ENCODE measurements at places on chromosomes 7 and 10.
A peak's percentile ranks its signal among the peaks of the same experiment; 100 is the strongest.

GRCh38 chr10:22226599-22226998, 8.8 kb upstream of the EBLN1 start:
- no peak for DNase-seq

DNA sequence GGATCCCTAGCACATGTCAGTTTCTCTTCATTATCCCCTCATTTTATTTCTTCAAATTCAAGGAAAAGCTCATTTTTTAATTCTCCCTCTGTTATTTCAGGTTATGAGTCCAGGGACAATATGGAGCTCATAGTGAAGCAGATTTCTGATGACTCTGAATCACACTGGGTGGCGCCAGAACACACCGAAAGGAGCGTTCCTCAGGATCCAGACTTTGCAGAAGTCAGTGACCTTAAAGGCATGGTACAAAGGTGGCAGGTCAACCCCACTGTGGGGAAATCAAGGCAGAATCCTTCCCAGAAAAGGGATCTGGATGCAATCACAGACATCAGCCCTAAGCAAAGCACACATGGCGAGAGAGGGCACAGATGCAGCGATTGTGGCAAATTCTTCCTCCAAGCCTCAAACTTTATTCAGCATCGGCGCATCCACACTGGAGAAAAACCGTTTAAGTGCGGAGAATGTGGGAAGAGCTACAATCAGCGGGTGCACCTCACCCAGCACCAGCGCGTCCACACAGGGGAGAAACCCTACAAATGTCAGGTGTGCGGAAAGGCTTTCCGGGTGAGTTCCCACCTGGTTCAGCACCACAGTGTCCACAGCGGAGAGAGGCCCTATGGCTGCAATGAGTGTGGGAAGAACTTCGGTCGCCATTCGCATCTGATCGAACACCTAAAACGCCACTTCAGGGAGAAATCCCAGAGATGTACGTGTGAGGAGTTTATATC, 21.4 kb downstream of the ZKSCAN5 start:
- DNase-seq = peak; percentile 38

- DNase-seq = peak; percentile 66
Measured at GRCh38 chr10:63376560-63377304, 89.0 kb downstream of the JMJD1C start.

DNA sequence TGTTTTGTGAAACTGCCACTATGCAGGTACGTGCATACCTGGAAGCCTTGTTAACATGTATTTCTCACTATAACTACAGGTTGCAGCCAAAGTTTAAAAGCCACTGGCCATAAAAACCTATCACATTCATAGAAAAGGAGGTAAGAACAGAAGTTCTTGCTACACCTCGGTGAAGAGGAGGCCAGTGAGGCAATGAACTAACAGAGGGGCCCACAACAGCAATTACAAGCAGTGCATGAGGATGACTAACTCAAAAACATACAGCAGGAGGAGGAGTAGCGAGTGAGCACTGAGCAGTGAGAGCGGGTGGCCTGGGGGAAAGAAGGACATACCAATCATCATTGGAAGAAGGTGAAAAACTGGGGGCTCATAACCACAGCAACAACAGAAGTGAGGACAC, 51.6 kb downstream of the NUDCD3 start:
- no peak for DNase-seq

DNA sequence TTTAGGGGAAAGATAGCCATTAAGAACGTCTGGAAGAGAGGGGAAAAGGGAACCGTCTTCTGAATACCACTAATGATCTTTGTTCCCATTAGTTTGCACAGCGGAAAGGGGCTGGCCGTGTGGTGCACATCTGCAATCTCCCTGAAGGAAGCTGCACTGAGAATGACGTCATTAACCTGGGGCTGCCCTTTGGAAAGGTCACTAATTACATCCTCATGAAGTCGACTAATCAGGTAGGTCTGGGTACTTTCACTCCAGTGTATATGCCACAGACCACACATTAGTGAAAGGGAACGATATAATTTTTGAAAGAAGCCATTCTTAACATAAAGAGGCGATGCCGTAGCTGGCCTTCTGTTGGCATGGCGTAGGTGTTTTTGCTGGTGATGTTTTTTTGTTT, 74.3 kb upstream of the PDCD4 start:
- DNase-seq = no peak

- DNase-seq = no peak
Measured at GRCh38 chr7:111006040-111006439, 84.9 kb upstream of the LRRN3 start.

DNA sequence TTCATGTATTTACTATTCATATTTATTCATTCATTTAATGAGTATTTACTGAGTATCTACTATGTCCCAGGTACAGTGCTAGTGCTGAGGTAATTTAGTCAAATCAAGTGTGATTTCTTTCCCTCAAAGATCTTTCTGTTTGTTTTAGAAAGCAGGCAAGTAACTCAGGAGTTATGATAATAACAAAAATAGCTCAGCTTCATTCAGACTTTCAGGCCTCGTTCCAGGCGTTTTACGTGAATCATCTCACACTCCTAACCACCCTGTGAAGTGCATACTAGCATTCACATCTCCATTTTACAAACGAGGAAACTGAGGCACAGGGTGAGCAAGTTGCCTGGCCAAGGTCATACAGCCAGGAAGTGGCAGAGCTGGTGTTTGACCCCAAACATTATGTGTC, 468.7 kb upstream of the C7orf33 start:
- no peak for DNase-seq

- no peak for DNase-seq
Measured at GRCh38 chr7:130875-131780, 61.2 kb upstream of the FAM20C start.

GRCh38 chr10:66927971-66928770, 2.3 kb downstream of the LRRTM3 start:
- no peak for DNase-seq

DNA sequence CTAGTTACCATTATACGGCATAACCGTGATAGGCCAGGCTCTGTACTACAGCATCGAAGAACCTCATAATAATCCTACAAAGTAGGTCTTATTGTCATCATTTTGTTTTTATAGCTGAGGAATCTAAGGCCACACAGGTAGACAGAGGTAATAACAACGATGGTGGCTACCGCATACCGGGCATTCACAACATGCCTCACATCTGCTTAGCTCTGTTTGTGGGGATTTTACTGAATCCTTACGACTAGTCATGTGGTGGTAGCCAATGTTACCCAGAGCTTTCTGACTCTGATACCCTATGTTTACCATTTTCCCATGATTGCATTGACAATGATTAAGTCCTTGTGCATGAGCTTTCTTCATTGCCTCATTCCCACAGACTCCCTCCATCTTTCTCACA, 269.4 kb downstream of the TCF7L2 start:
- DNase-seq = no peak

GRCh38 chr7:44697136-44698045, 51.3 kb upstream of the ZMIZ2 start:
- no peak for DNase-seq

DNA sequence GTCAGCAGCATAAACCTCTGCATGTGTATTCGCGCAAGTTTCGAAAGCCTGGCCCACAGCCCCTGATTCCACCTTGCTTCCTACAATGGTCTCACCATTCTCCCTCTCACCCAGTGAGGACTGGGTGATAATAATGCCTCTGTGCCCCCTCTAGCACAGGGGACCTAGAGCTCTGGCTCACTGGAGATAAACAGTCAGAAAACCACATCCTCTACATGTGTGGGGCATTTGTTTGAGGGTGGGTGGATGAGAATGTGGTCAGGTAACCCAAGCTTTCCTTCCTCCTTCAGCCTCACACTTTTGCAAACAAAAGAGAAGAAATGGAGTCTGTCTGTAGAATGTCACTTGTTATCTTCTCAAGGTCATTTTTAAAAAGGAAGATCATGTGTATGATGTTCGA, 373.5 kb downstream of the KCNMA1 start:
- DNase-seq = no peak

DNA sequence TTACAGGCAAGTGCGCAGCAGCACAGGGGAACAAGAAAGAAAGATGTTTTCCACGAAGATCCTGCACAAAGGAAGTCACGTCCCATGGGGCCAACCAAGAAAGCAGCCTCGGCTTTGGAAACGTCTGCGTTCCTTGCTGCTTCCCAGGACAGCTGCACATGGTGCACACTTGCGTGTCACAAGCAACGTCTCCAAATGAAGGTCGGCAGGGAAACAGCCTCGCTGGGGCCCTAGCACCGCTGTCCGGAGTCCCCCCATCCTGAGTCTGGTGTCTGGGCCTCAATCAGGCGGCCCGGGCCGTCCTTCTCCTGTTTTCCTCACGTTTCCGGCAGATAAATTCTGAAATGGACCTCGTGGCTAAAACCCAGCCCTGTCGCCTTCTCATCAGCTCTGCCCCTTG, 206.2 kb downstream of the DIP2C start:
- DNase-seq = no peak

DNA sequence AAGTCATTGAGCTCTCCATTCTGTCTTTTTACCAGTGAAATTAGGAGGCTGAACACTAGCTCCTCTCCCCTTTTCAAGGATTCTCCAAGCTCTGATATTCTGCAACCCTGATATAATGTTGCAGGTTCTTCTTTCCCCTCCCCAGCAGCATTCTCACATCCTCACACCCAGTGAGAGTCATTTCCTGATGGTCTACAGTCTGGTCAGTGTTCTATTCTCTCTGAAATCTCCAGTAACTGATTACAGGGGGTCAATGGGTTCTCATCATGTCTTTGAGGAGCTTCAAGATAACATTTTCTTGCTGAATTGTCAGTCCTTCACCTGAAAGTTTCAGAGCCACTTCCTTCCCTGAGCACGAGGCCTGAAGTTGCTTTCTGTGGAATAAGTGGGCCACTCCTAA, 299.4 kb downstream of the PTEN start:
- DNase-seq = peak; percentile 38

- no peak for DNase-seq
Measured at GRCh38 chr10:15896654-15897053, 36.3 kb upstream of the MINDY3 start.

GRCh38 chr10:80453842-80454512, at the start of gene TSPAN14:
Gene TSPAN14 (plus strand): TSS chr10:80454310. CDS start chr10:80489234, 34,924 bp downstream.
- peak; percentile 82 for DNase-seq

GRCh38 chr7:48171202-48171601, at the start of gene ABCA13:
Gene ABCA13 (plus strand): TSS chr7:48171458. CDS start chr7:48171484, 26 bp downstream.
- no peak for DNase-seq

DNA sequence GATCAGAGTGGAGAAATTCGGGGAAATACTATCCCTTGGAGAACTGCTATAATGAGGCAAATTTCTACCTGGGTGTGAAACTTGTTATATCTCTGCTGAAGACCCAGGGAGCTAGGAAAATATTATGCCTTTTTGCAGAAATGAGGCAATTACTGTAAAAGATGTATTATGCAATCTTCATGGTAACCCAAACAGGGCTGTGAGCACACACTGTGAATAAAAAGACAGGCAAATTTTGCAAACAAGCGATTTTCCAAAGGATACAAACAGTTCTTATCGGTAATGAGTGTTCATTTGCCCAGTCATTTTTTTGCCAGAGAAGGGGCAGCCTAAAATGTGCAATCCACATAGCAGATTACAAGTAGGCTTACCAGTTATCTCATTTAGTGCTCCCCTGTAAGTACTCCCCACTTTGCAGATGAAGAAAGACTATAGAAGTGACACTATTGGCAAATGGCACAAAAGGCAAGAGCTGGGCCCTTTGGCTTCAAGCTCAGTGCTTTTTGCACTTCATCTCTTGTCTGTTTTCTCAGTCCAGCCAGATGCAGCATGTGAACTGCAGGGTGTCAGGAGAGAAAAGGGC, 205.8 kb downstream of the HECW1 start:
- no peak for DNase-seq

DNA sequence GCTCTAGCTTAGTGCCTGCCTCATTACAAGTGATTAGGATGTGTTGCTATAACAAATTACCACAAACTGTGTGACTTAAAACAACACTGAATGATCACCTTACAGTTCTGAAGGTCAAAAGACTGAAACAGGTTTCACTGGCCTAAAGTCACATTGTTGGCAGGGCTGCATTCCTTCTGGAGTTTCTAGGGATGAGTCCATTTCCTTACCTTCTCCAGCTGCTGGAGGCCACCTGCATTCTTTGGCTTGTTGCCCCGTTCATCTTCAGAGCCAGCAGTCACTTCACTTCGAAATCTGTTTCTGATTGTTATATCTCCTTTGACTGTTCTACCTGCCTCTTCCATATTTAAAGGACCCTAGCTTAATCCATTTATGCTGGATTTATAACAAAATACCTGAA, 69.4 kb upstream of the MTPN start:
- no peak for DNase-seq

GRCh38 chr10:29746080-29746797, 111.5 kb upstream of the SVIL start:
- DNase-seq = no peak

GRCh38 chr7:303884-304573, 14.1 kb downstream of the FOXL3 start:
- no peak for DNase-seq

GRCh38 chr10:114758331-114758730, 63.2 kb upstream of the FHIP2A start:
- DNase-seq = no peak

- DNase-seq = no peak
Measured at GRCh38 chr10:13672548-13672947, 85.8 kb downstream of the PRPF18 start.

DNA sequence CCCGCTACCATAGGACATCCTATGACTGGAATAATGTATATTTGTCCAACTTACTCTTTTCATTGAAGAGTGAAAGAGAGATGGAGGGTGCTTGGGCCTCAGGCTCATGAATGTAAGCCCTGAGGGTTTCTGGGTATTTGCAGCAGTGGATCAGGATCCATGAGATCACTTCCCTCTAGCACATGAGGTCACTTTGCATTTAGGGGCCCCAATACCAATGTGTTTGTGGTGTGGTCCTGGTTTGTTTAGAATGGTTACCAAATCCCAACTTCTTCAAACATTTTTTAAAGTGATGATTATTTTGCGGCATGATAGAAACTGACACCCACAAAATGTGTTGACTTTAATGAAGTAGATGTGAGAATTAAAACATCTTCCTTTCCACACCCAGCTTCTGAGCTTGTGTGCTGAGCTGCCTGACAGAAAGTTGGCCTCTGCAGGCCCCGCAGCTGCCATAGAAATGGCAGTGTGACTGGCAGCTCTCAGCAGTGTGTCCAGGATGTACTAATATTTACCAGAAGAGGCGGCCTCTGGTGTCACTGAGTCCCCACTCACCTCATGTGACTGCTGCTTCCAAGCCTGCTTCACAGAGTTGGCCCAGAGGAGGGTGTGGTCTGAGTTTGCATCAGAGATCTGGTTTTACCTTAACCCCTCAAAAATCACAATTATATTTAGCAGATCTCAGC, 447.6 kb upstream of the NPVF start:
- no peak for DNase-seq

DNA sequence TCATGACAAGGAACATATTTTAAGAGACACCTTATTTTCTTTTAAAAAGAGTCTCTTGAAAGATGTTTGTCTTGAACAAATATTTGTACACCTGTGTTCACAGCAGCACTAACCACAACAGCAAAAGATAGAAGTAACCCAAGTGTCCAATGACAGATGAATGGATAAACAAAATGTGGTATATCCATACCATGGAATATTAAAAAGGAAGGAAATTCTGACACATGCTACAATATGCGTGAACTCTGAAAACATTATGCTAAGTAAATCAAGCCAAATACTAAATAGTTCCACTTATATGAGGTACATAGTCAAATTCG, 17.8 kb downstream of the SGMS1 start:
- no peak for DNase-seq
